HL-60 (cell line): ENCODE measurements at places on chromosomes 1 and 21.
A peak's percentile ranks its signal among the peaks of the same experiment; 100 is the strongest.

GRCh38 chr1:31764312-31765040, at the start of gene ADGRB2:
TSS of gene ADGRB2 (minus strand) at chr1:31764340. CDS start at chr1:31757221, 7,119 bp downstream.
- no peak for DNase-seq

DNA sequence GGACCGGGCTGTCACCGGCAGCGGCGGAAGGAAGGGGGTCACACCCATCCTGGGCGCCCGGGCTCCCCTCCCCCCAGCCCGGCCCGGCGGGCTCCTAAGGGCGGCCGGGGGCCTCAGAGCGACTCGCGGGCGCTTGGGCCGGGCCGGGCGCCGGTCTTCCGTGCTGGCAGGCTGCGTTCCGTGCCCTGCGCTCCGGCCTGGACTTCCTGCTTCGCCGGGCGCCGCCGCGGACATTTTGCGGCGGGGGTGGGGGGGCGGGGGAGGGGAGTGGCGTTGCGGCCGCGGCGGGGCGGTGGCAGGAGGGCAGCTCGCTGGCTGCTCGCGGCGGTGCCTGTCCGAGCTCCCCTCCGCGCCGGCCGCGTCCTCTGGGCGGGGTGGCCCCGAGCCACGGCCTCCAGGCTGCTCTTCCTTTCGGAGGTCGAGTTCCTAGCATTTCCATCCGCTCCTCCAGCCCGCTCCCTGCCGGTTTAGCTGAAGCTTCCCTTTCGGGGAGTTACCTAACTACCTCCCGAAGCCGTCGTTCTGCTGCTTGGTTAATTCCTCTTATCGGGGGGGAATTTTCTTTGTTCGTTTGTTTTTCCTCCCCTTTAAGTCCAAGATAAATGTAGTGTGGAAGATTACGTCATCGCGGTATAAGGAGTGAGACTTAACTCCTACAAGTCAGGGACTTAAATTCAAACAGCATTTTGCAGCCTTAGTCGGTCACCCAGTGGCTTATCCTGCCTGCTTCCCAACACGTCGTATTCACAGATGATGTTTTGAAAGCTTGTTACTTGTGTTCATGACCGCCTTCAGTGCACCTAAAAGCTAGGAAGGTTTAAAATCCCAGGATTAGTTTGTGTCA, 730 bp downstream of the CDC42 start:
- DNase-seq = peak; percentile 66

DNA sequence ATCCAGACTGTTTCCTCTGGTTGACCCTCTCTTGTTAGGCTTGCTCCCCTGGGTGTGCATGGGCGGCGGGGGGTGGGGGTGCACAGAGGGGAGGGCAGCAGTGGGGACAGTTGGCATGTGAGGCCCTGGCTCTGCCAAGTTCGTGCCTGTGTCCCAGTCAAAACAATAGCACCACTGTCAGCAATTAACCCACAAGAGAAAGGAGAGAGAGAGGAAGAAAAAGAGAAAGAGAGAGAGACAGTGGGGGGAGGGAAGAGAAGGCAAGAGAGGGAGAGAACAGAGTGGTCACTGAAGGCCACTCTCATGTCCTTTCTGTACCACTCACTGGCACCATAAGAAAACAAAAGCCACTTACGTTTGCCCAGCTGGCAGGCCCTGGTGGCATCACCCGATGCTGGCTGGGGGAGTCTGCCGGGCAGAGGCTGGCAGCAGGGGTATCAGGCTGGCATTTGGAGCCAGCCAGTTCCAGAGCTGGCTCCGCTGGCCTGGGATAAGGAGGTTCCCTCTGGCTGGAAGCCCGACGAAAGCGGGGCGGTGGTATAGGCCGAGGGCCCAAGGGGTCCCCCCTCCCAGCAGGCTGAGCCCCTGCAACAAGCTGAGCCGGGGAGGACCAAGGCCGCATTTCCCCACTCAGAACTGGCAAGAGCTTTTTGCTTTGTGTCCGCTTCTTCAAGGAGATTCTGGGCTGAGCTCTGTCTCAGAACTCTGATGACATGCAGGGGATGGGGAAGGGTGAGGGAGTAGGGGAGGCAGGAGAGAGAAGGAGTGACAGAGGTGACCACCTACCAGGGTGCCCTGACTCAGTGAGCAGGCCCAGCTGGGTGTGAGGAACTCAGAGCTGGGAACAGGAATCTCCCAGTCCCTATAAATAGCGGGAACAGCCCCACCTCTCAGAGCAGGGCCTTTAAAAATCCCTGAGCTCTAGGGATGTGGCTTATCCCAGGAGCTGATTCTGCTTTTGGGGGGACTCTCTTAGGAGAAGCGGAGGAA, 27.9 kb downstream of the PIK3C2B start:
- no peak for DNase-seq

GRCh38 chr1:117569856-117570255, 36.0 kb upstream of the TENT5C start:
- no peak for DNase-seq

DNA sequence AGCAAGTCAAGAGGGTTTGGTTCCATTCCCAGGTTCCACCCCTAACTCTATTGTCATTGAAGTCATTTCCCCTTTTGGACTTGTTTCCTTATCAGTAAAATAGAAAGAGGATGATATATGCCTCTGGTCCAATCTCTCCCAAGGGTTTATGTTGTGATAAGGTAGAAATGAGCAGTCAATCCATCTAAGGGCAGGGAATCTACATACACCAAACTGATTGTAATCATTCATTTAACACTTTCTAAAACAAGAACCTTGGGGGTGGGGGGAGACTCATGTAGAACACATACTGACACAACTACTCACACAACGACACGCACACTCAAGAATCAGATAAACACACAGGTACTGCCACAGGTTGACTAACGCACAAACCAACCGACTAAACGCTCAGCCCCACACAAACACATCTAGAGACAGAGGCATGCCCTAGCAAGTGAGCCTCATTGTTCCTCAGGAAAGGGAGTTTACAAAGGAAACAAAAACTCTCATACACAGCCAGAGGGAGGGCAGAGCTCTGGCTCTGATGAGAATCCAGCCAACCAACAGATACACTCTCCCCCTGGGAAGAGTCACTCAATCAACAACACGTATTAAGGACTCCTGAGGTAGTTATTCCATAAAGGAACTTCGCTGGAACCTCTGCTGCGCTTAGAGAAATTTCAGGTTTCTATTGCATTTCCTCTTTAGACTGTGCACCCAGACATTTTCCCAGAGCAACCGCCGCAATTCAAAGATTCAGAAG, 1.0 kb downstream of the F11R start:
- no peak for DNase-seq

DNA sequence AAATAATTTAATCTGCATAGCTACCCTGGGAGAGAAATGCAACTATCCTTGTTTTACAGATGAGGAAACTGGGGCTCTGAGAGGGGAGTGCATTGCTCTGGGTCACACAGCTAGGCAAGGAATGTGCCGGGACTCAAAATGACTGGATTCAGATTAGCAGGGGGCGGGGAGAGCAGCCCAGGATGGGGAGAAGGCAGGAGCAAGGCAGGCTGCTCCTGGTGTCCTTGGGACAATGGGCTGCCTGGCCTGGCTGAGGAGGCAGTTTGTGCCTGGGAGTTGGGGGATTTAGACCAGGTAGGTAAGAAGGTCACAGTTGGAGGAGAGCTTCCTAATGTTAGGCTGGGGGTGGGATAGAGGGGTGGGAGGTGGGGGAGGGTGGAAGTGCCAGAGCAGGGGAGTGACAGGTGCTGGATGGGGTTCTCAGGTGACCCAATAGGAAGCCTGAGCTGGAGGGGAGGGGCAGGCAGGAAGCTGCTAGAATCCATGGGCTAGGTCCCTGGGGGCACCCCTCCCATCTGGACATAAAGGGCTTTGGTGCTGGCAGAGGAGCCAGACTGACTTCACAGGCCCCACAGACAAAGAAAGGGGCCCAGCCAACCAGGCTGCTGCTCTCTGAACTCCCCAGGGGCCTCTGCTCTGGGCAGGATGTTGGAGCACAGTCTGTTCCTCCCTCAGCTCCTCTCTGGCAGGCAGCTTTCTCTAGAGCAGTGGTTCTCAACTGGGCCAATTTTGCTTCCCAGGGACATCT, 29.0 kb downstream of the TRIM62 start:
- DNase-seq = no peak

- DNase-seq = no peak
These were observed 26.4 kb downstream of the QSOX1 start for GRCh38 chr1:180181048-180181447.

GRCh38 chr1:246787781-246788513, 63.7 kb downstream of the SCCPDH start:
- DNase-seq = no peak

DNA sequence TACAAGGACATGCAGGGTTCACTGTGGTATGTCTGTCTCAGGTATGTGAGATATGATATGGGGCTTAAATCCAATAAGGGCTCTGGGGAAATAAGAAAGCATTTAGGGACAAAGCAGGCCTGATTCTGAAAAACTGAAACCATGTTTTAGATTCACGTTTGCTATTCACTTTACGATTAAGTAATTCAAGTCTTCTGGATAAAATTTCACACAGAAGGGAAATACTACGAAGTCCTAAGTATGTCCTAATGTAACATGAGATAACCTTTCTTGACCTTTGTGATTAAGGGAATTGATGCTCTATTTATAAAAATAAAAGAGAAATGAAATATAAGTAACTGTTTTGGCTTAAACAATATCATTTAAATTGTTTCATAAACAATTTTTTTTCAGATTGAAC, 55.4 kb downstream of the HNRNPR start:
- no peak for DNase-seq

DNA sequence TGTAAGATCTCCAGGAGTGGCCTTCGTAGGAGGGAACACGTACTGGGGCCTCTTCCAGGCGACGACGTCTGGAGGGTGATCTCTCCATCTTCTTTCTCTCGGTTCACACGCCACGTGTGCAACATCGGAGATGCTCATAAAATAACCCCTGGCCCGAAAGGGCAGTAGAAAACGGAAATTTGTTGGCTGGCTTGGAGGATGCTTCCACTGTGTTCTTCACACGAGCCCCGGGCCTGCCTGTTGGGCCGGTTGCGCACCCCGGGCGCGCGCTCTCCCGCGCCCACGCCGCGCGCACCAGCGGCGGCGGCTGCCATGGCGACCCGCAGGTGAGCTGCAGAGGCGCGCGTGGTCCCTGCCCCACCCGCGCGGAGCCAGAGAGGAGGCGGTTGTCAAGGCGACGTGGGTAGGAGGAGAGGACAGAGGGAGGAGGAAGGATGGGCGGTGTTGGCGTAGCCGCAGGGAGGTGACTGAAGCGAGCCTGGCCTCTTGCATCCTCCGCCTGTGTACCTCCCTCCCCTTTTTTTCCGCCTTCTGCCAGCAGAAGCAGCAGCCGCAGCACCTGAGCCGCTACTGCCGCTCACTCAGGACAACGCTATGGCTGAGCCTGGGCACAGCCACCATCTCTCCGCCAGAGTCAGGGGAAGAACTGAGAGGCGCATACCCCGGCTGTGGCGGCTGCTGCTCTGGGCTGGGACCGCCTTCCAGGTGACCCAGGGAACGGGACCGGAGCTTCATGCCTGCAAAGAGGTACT, at the start of gene ELAPOR1:
TSS of gene ELAPOR1 (plus strand) at position 526 of the 752 bp plus-strand sequence. CDS start at position 595, 69 bp downstream.
- no peak for DNase-seq
